Gastroesophageal sphincter (tissue), 4 donors: ENCODE measurements at places on chromosomes 16 and 17. TPM values are rescaled to one million over a fixed set of nuclear protein-coding genes. Genes with fewer than 3 reads are reported as not detected.

APOBR gene
- total RNA-seq, result 1.4 TPM

CRHR1 gene
- total RNA-seq, result 0.10 TPM

DNA sequence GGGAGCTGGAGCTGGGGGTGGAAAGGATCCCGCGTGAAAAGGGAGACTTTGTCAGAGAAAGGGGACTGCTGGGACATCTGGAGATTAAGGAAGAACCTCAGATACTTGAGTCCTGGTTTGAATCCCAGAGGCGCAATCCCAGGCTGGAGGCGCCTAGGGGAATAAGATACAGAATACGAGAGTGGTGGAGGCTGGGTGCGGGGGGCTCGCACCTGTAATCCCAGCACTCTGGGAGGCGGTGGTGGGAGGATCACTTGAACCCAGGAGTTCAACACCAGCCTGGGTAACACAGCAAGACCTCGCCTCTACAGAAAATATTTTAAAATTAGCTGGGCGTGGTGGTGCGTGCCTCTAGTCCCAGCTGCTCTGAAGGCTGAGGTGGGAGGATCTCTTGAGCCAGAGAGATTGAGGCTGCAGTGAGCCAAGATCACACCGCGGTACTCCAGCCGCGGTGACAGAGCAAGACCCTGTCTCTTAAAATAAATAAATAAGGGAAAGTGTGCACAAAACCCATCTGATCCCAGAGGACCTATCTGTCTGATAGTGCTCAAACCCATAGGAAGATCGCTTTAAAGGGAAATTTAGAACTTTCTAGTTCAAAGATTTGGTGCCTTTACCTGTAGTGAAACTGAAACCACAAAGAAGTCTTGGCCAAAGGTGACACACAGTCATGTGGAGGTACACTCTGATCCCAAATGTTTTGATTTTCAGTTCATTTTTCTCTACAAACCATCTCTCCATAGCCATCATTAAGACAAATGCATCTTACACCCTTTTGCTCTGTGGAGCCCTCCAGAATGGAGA is 617 bp upstream of the SCRN2 start:
- ATAC-seq, result no peak

GRCh38 chr16:11796227-11797165 is 562 bp downstream of the ZC3H7A start:
- peak; percentile 47 for ATAC-seq

DNA sequence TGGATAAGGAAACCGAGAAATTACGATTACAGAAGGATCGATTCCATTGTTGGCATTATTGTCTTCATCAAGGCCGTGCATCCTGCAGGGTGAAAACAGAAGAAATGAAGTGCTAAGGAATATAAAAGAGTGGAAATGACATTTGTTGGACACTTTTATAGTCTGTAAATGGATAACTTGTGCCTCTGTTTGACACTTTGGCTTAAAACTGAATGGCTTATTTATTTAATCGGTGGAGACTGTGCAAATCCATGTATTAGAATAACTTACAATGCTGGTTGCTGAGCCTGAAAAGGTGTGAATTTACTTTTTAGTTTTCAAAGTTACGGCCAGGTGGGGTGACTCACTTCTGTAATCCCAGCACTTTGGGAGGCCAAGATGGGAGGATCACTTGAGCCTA is 31.4 kb downstream of the ITGB3 start:
- no peak for ATAC-seq

GRCh38 chr16:70611224-70611598 is 35.1 kb upstream of the IL34 start:
- no peak for ATAC-seq

DNA sequence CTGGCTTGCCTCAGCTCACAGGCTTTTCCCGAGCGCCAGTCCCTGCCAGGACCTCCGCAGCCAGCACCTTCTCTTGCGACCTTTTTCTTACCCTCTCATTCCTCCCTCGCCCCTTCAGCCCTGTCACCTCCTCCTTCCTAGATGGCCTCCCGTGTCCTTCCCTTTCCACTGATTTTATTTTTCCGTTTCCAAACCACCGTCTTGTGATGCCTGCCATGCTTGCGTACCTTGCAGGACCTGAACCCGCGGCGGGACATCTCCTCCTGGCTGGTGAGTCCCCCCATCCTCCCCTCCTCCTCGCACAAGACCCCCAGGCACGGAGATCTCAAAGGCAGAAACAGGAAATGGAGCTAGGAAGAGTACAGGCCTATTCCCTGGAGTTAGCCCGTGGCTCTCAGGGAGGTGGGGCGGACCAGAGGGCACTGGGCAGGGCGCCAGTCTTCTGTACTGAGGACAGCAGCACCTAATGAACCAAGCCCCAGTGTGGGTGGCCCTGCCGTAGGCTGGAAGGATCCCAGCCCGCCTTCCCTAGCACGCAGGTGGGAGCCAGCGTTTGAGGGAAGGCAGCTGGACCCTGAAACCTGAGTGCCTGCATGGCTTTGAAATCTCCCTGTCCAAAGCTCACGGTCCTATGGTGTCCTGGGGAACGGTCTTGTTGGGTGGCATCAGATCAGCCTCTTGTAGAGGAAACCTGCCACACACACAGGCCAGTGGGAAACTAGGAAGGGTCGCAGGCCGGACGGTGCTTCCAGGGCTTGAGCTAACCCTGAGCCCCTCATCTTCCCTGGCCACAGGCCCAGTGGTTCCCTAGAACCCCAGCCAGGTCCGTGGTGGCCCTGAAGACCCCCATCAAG is 612 bp downstream of the CISD3 start:
- ATAC-seq, result peak; percentile 56

GRCh38 chr17:78038748-78039288 is 80.3 kb downstream of the TNRC6C start:
- ATAC-seq, result no peak

GRCh38 chr16:75996491-75996890 is 270.2 kb upstream of the CPHXL start:
- no peak for ATAC-seq

DNA sequence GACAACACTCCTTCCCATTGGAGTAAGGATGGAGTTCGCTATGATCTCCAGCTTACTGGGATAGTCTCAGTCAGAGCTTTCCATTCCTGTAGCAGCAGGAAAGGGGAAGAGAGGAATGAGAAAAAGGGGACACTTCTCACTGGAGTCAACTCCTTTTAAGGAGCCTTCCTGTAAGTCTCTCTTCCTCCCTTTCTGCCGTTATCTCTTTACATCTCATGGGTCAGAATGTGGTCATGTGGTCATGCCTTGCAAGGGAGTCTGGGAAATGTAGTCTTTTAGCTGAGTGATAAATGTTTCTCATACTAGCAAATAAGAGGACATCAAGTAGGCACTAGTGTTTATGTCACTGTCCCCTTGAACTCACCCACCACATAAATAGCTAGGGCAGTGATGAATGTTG is 227.3 kb downstream of the HAPSTR1 start:
- no peak for ATAC-seq

GRCh38 chr16:778909-779527 is 9.2 kb downstream of the RPUSD1 start:
- ATAC-seq, result no peak

GRCh38 chr16:11780991-11781680 is 15.9 kb downstream of the ZC3H7A start:
- ATAC-seq, result no peak

DNA sequence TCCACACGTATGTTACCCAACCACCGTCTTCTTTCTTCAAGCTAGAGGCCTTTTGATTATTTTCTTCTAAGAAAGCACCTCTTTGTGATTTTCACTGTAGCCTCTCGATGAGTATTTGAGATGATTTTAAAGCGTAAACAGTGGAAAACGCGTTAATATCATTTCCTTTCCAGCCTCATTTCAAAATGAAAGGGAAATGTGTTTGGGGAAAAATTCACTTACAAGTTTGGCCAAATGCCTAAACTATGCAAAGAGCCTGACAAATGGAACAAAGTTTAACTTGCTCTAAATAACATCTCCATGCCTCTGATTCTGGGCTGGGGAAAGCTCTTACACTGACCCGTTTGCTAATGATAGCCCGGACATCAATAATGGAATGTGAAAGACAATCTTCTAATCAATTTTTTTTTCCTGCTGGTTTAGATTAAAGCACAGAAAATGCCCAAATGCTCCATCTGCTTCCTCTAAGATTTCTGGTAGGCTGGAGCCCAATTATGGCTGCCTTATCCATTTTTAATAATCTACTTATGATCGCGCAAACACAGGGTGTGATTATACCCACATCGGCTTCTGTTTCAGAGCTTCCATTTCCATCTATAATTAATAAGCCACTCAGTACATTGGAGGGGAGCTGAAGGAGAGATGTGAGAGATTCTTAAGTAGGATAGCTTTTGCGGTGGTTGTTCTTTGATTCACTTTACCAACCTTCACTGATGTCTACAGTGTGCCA is 43.5 kb downstream of the HS3ST2 start:
- ATAC-seq, result no peak

GRCh38 chr16:82995924-82996441 is 369.2 kb downstream of the CDH13 start:
- peak; percentile 63 for ATAC-seq

- no peak for ATAC-seq
These were observed 1879.9 kb downstream of the TP53TG3F start for GRCh38 chr16:35339337-35339736.

DNA sequence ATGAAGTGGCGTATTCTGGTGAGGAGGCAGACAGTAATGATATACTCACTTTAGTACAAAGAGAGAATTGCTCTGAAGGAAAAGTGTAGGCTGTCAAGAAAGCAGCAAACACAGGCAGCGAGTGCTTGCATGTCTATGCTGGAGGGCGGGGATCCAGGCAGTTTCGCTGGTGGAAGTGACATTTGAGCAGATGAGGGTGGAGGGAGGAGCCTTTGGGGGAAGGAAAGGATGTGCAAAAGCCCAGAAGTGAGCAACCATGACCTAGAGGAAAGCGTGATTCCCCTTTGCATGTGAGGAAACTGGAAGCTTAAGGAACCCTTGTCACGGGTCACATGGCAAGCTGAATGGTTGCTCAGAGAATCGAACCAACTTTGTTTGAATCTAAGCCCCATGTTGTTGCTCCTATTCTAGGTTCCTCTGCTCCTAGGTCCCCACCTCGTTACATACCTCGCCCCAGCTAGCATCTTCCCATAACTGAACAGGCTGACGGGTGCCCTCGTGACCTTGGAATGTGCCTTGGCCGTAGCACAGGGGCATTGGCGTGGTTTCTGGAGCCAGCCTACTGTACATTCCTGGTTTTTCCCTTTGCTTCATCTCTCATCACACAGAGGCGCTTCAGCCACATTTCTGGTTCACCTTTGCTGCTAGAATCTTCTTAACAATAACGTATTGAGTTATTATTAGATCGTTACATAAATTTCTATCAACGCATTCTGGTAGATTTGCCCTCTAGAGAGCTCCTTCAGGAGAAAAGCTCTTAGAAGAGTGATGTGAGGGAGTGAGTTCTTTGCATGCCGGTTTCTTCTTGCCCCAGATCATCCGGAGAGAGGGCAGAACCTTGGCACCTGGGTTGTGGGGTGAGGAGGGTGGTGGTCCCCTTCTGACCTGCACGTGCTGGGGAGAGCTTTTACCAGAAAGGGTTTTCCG is 191.8 kb downstream of the SNX29 start:
- no peak for ATAC-seq

DNA sequence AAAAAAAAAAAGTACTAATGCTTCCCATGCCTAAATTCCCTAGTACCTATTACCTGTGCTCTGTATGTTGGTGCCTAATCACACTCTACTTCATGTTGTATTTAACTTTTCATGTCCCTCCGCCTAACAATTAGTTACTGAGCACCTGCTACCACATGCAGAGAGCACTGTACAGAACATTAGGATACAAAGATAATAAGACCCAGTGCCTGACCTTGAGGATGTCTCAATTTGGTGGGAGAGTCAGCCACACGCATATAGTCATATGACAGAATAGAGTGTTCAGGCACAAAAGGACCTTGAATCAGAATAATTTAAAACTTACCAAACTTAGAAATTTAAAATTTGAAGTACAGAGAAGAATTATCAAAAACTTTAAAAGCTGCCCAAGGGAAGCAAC is 42.1 kb downstream of the USP31 start:
- no peak for ATAC-seq
